ENCODE measurements at places on chromosomes 2 and 18. TPM values are rescaled to one million over a fixed set of nuclear protein-coding genes. Genes with fewer than 3 reads are reported as not detected.

The DLGAP1 gene
- 266 TPM for total RNA-seq

The TMEM17 gene
- 6.2 TPM for total RNA-seq

The ITPRIPL1 gene
- 1.5 TPM for total RNA-seq

The PLEK gene
- total RNA-seq: 5.6 TPM

The FAP gene
- 7.8 TPM for total RNA-seq

The DTNA gene
- total RNA-seq: 320 TPM

The SLC5A7 gene
- total RNA-seq: not detected

The SCN7A gene
- total RNA-seq: 2.9 TPM

The MOGAT1 gene
- total RNA-seq: 0.76 TPM

The DQX1 gene
- 1.8 TPM for total RNA-seq

The FZD7 gene
- 4.0 TPM for total RNA-seq

The NTSR2 gene
- total RNA-seq: 21.8 TPM

The SERPINB7 gene
- total RNA-seq: not detected

The ASB18 gene
- total RNA-seq: 1.2 TPM
